ENCODE measurements at places on chromosomes 1 and 21. TPM values are rescaled to one million over a fixed set of nuclear protein-coding genes. Genes with fewer than 3 reads are reported as not detected.

- peak; percentile 45 for DNase-seq
Measured at GRCh38 chr1:198681252-198681651, 42.4 kb downstream of the PTPRC start.

GRCh38 chr21:31872072-31872451 is 758 bp upstream of the HUNK start:
- no peak for DNase-seq

DNA sequence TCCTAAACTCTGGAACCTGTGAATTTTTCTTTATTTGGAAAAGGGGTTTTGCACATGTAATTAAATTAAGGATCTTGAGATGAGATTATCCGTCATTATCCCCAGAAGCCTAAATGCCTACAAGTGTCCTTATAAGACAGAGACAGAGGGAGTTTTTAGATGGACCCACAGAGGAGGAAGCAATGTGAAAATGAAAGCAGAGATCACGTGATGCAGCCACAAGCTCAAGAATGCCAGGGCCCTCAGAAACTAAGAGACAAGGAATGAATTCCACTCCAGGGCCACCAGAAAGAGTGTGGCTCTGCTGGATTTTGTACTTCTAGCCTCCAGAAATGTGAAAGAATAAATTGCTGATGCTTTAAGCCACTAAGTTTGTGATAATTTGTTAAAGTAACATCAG is 183.6 kb upstream of the UBE2U start:
- peak; percentile 69 for DNase-seq

TTC34 gene
- total RNA-seq = under 0.01 TPM

- no peak for DNase-seq
Measured at GRCh38 chr1:53577761-53578100, 118.5 kb downstream of the DMRTB1 start.

DNA sequence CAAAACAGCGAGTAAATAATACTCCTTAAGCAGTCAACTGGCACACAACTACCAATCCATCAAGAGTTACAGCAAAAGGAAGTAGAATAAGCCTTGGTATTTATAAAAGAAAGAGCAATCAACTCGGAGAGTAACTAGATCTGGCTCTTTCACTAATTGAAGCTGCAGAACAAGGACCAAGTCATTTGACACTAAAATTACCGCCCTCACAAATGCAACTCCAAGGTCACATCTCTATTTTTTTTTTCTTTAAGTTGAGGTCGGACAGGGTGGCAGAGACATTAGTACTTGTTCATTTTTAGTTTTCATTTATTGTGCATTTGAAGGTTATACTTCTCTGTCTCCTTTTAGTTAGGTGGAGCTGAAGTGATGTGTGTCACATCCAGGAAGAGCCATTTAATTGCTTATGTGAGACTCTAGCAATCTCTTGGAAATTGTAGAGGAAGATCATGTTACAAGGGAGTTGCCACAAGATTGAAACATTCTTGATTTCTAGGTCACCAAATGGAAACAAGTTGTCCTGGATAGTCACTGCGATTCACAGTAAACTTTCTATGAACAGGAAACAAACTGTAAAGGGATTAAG is 138.1 kb upstream of the ADAMTS5 start:
- DNase-seq = peak; percentile 51

CTXND2 gene
- total RNA-seq = not detected

HCRTR1 gene
- total RNA-seq = not detected

- no peak for DNase-seq
Measured at GRCh38 chr1:244971552-244972216, 107.3 kb upstream of the HNRNPU start.

GRCh38 chr21:34133392-34133791 is 60.0 kb downstream of the MRPS6 start:
- DNase-seq = no peak

DNA sequence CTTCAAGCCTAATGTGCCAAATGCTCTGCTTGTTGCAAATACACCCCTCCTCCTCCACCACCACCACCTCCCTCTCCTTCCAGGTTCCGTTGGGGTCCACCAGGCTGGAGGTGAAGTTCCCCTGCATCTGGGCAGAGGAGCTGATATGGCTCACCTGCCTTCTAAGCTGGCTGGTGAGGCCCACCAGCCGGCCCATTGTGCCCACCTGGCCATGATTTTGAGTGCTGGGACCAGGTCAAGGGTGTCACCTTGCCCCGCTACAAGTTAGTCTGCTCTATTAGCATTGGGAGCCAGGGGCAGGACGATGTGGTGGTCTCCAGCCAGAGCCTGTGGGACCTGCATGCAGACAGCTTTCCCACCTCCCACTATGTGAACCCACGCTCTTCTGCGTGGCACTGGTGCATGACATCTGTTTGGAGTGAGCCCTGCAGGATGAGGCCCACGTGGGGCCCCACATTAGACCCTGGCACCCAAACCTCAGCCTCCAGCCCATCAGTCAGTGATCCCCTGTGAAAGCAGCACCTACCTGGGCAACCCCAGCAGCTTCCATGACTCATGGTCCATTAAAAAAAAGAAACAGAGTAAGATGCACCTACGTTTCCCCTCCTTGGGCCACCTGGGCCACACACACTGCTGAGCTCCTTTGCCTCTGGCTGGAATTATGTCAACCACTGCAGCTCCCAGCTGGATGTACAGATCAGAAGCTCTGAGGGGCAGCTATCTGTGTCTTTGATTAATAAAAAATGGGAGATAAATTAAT is 15.6 kb upstream of the CDCP2 start:
- no peak for DNase-seq

CLIC6 gene
- not detected for total RNA-seq

DNA sequence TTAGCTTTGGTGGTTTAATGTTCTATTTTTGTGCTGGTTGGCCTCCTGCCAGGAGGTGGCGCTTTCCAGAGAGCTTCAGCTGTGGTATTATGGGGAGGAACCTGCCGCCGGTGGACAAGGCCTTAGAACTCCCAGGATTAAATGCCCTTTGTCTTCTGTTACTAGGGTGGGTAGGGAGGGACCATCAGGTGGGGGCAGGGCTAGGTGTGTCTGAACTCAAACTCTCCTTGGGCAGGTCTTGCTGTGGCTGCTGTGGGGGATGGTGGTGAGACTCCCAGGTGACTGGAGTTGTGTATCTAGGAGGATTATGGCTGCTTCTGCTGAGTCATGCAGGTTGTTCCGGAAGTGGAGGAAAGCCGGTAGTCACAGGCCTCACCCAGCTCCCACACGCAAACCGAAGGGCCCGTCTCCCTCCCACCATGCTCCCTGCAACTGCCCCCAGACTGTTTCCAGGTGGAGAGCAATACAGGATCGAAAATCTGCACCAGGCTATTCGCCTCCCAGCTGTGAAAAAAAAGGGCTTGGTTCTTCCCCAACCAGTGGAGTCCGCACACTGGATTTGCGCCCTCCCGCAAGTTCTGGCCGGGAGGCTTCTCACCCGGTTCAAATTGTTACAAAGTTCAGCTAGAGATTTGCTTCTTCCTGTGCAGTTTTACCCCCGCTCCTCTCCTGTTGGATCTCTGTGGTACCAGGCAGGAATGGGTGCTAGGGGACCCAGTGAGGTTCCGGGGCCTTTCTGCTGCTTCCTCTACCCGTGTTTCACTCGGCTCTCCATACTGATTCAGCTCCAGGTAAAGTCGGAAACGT is 220.5 kb downstream of the CENPF start:
- DNase-seq = no peak

AMY1A gene
- total RNA-seq = not detected

LRRN2 gene
- total RNA-seq = not detected

DNA sequence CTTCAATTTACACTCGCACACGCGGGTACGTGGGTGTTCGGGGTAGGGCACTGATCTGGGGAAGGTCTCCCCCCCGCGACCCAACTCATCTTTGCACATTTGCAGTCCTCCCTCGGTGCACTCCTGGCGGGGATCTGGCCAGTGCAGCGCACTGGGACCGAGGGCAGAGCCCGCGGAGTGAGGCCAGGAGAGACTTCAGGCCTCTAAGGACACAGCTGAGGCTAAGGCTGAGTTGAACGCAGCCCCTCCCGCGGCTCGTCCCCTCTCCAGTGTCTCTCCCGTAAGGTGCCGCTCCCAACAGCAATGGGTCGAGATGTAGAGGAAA is 936 bp upstream of the NCAM2 start:
- no peak for DNase-seq

TINAGL1 gene
- total RNA-seq = 0.56 TPM

DNA sequence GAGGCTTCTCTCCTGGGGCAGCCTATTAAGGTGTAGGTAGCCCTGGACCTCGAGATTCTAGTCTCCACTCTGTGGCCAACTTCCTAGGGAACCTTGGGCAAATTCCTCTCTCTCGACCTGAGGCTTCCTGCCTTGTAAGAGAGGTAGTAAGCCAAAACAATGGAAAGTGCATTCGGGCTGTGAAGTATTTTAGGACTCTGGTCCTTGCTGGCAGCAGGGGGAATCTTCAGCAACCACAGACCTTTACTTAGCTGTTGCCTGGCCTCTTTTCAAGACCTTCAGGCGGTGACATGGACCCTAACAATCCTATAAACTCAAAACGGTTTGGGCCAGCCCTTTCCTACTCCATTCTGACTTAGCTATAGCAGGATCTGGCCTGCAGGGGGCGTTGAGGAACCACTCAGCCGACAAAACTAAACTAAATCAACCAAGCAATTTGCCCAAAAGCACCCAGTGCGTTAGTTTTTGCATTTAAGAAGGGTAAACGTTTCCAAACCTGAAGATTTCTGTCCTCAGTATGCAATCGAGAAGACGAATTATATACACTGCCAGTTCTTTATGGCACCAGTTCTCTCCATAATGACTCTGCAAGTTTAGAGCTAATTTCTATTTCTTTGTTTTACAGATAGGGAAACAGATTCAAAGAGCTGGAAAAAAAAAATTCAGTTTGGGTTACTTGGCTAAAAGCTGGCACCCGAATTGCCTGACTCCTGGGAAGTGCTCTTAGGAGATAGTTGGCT is 10.9 kb upstream of the SESN2 start:
- DNase-seq = peak; percentile 80

DNA sequence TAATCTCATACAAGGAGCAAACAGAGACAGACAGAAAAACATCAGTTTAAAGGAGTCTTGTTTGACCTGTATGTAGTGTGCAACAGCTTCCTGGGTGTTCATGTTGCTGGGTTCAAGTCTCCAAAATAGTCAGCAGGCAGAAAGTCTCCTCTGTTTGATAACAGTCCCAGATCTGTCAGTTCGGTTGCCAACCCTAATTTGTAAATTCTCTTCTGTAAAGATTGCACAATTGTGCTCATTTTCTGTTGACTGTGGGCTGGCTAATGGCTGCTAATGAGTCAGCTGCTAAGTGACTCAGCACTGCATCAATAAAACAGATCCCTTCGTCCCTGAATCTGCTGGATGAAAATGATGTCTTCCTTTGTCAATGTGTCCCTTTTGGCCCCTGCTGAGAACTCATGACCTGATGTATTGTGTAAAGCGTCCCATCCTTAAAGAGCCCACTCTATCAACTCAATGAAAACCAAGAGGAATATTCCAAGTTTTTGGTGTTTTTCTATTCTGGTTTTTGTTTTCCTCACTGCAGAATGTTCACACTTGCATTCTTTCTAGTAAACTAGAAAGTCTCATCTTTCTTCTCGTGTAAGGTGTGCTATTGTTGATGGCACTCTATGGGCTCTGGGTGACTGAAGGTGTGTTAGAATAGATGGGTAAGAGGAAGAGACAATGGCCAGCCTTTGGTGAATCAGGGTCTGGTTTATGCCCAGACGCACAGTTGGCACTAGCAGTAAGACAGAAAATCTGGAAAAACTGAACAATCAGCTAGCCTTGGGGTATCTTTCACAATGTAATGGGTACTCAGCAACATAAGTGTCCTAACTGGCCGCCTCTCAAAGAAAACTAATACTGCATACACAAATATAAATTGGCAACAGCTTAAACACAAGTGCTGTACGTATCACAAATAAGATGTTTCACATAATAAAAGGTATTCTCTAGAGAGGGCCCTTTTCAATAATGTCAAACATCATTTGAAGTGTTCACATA is 75.1 kb upstream of the SIPA1L2 start:
- DNase-seq = peak; percentile 91

DNA sequence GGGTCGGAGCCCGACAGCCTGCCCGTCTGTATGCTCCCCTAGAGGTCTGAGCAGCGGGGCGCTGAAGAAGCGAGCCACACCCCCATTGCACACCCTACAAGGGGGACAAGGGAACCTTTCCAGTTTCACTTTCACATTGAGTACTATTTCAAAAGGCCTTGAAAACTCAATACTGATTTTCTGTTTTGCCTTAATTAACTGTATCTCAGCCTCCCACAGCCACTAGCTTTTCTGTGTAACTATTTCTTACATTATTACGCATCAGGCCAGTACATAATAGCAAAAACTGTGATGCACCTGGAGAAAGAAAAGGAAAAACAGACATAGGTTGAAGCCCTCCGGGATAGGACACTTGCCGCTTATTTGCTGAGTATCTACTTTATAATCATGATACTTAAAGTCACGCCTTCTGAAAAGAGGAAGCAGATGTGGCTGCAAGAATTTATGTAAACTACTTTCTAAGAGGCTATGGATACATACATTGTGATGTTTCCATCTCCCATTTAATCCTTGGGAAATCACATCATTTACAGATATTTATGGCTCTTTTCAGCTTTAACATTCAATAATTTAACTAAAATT is 1719.5 kb downstream of the MRPL39 start:
- DNase-seq = no peak

DNA sequence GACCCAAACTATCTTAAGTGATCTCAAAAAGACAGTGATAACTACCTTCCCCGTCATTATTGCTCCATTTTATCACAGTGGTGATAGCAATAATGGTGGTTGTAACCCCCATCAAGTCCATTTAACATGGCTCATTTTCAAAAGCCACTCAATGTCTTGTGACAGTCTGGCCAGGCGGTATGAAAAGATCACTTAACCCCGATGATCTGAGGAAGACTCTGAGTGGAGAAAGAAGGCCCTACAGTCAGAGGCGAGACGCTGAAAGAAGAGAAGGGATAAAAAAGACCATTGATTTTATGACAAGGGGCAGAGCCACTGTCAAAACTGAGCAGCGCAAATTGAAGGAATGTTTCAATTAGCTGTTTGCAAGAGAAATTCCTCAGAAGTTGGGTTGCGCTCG is 417.2 kb upstream of the PBX1 start:
- DNase-seq = no peak

- no peak for DNase-seq
Measured at GRCh38 chr1:228161866-228162265, 3.7 kb upstream of the IBA57 start.
